ENCODE measurements at places on chromosomes 12 and 14.

DNA sequence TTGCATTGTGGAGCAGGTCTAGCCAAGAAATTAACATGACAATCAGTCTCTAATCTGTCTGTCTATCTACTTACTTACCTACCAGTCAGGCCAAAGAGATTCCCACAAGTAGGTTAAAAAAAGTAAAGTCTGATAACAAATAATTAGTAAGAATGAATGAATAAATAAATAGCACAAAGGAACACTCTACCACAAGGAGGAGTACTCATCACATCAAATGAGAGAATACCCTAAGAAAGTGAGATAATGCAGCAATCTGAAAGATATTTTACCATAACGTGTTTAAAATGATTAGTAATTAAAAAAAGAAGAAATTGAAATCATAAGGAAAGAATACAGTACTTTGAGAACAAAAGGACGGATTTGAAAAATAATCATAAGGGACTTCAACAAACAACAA lies 187.2 kb downstream of the SYNE2 start:
- DNase-seq = no peak

- DNase-seq = no peak
These were observed 17.9 kb downstream of the NFKBIA start for GRCh38 chr14:35386673-35387125.

GRCh38 chr12:107328442-107329133 lies 235.2 kb upstream of the CRY1 start:
- DNase-seq = no peak

GRCh38 chr12:121026274-121027045 lies 10.2 kb upstream of the C12orf43 start:
- no peak for DNase-seq

- no peak for DNase-seq
These were observed 122.5 kb downstream of the HMGA2 start for GRCh38 chr12:65946821-65947220.

All from activated T-cell treated with anti-CD3 and anti-CD28 coated beads for 48 hours (primary cell).